Right atrium auricular region (tissue), 2 donors: ENCODE measurements at places on chromosomes 5 and 9. TPM values are rescaled to one million over a fixed set of nuclear protein-coding genes. Genes with fewer than 3 reads are reported as not detected.

DNA sequence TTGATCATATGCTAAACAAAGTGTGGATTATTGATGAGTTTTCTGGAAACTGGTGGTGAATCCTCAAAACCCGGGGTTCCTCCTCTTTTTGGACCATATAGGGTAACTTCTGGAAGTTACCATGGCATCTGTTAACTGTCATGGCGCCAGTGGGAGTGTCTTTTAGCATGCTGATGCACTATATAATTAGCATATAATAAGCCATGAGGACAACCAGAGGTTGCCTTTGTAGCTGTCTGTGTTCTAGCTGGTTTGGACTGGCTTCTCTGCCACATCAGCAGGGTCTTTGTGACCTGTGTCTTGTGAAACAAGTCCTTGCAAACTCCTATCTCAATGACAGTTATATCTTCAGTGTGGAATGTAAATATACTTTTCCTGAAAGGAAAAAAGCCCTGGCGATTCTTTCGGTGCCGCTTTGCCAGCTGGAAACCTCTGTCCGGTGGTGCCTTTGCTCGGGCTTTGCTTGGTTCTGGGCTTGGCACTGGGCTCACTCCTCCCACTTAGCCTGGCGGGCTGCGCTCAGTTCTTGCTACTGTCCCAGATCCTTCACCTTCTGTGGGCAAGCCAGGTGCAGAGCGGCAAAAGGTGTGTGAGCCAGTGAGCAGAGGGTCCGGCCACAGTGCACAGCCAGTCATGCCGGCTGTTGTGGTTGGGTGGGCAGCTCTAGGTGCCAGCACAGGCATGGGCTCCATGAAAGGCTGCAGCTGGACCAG, 20.4 kb downstream of the NXNL2 start:
- no peak overlapping the region for H3K27ac ChIP-seq
- H3K27me3 ChIP-seq, result no peaks in the 10 kb centered on the region
- no peaks in the 10 kb centered on the region for H3K36me3 ChIP-seq
- no peaks in the 10 kb centered on the region for H3K4me1 ChIP-seq

PPP3R2 gene
- total RNA-seq, result not detected

- no peaks in the 10 kb centered on the region for H3K27me3 ChIP-seq
- no peak overlapping the region for H3K27ac ChIP-seq
- H3K36me3 ChIP-seq, result no peaks in the 10 kb centered on the region
- no peaks in the 10 kb centered on the region for H3K4me1 ChIP-seq
- no peak overlapping the region for H3K4me3 ChIP-seq
- no peak for DNase-seq
Measured at GRCh38 chr9:18606281-18606680, 132.3 kb downstream of the ADAMTSL1 start.

DNA sequence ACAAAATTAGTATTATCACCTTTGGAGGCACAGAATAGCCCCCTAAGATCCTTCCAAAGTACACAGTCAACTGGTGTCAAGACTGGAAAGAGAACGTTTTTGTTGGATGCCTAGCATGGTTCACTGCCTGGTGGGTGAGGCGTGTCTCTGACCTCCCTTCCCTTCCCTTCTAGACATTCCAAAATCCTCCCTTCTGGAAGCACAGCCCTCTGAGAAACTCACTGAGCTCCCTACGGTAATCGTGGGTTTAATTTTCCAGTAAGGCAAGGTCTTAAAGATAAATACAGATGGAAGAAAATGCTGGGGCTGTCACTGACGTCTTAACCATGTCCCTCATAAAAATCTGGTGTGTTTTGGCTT, 138.8 kb downstream of the LIFR start:
- no peak for DNase-seq
- no peaks in the 10 kb centered on the region for H3K36me3 ChIP-seq
- H3K27ac ChIP-seq, result peak overlapping the region; percentile 22
- H3K4me1 ChIP-seq, result no peaks in the 10 kb centered on the region
- H3K27me3 ChIP-seq, result no peaks in the 10 kb centered on the region
- H3K4me3 ChIP-seq, result no peak overlapping the region
